GM03348 (cell line): ENCODE measurements at places on chromosomes 3 and 15.

DNA sequence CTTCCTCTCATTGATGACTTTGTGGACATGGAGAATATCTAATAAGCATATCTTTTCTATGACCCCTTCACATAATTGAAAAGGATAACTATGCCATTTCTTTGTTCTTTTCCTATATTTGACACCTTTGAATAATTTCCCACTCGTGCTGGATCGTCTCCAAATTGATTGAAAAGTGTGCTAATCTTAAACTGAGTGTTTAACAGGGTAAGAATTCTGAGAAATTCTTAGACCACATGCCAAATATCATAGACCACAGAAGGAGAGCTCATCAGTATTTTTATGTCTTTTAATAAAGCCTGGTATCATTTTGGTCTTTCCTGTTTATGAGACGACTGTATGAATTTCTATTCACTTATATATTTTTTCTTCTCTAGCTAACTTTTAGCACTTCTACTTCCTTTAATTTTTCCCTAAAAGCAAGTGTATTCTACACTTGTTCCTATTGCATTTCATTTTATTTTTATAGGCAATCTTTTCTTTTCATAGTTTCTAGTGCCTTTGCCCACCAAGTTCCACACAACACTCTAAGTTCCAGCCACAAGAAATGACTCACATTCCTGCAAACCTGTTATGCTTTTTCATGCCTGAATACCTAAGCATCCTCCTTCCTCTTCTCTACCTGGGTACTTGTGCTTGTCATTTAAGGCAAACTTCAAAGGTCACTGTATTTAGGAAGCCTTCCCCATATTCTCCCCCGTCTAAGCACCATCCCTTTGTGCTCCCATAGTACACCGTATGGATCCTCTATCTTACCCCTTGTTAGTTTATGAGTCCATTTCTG, 30.1 kb downstream of the KBTBD8 start:
- no peak for DNase-seq

- no peak for DNase-seq
These were observed 275.4 kb downstream of the FOXP1 start for GRCh38 chr3:71307991-71308697.

GRCh38 chr15:70145261-70145660, 47.5 kb upstream of the TLE3 start:
- DNase-seq, result no peak

DNA sequence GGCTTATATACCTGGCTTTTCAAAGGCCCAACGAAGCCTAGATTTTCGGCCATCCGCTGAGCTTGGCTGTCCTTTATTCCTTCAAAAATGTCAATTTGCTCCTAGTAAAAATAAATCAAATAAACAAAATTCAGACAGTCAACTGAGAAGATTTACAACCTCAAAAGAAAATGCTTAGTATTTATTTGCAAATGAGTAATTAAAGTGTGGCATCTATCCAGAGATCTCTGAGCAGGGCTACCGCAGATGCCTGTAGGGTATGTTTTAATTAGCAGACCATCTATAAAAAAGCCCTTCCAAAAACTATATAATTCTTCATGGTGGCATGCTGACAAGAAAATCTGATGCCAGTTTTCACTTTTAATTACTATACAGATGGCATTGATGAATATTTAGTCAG, 136.2 kb downstream of the SUCLG2 start:
- no peak for DNase-seq
